ENCODE measurements at places on chromosomes 11 and 22.

DNA sequence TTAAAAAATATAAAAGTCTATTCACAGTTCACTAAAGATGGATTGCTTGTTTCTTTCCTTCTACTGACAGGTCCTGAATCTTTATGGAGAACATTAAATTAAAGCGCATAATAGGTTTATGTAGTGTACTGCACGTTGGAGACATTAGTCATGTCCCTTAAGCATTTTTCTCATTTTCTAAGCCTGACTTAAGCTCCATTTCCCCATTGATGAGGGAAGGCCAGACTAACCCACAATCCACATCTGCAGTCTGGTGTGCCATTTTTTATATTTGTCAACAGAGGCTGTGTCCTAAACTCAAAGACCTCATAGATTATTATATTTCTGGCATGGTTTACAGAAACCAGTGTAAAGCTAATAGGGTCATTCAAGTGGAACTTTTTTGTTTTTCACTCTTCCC, 39.9 kb downstream of the CADM1 start:
- DNase-seq = no peak

DNA sequence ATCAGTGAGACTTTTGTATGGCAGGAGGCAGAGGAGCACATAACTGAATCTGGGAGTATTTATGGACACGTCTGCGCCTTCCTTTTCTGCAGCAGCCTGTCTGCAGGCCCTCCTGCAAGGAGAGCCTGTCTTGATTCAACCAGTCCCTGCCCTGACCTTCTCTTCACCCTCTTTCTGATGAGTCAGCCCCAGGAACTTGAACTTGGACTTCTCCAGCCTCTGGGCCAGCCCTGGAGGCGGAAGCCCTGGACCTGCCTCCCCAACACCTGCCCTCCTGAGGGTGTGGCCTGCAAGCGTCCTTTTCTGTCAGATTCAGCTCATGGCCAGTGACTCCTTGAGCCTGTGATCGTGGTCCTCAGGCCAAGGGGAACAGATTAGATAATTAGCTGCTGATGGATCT, 20.0 kb downstream of the DAGLA start:
- no peak for DNase-seq

DNA sequence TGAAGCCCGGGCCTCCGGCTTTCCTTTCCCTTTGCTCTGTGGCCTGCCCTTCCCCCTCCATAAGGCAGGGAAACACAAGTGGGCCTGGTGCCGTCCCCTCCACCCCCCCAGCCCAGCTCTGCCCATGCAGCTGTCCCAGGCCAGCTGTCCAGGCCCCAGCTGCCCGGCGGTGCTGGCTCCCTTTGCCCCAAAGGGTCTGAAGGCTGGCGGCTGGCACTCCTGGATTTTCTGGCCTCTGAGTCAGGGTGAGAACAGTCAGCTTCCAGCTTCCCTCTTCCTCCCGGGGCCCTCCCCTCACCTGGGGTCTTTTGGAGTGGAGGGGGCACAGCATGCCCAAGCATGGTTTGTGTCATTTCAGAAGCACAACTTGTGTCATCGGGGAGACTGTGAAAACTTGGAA, 27.8 kb downstream of the CD82 start:
- no peak for DNase-seq

DNA sequence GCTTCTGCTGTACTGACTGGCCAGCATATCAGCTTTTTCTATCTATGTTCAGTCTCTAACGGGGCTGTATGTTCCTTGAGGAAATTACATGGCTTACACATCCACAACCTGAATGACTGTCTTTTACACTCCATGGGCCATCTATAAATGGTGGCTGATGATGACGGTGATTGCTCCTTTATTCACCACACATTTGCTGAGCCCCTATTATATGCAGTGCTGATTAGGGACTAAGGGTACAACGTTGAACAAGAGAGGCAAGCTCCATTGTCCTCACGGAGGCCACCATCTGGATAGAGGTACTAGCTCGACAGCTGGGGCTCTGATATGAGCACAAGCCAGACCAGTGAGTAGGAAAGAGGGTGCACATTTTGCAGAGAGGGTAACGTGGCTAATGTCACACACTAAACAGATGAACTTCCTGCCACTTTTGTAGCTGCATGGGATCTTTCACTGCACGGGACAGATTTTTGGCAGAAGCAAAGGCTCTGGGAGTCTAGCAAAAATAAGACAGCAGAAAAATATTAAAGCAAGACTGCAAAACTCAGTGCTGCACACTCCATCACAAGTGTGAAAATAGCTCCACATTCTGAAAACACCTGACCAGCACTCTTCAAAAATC, 30.6 kb downstream of the DRD2 start:
- DNase-seq = no peak

- DNase-seq = no peak
Observed at GRCh38 chr22:45781459-45781858, 109.8 kb downstream of the ATXN10 start.

DNA sequence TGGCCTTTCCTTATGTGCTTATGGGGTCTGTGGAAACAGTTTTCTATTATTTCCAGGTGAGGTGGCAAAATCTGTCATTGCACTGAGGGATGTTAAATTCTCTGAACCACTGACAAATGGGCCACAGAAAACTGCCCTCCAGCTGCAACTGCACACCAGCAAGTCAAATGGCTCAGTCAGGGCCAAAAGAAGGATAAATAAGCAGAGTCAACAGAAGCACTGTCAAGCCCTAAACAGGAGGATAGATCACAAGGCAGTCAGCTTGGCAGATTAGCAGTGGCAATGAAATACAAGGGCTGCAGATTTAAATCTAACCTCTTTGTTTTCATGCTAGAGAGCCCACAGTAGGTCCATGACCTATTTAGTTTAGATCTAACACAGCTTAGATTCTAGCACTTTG, 435.6 kb downstream of the ETS1 start:
- DNase-seq = no peak

DNA sequence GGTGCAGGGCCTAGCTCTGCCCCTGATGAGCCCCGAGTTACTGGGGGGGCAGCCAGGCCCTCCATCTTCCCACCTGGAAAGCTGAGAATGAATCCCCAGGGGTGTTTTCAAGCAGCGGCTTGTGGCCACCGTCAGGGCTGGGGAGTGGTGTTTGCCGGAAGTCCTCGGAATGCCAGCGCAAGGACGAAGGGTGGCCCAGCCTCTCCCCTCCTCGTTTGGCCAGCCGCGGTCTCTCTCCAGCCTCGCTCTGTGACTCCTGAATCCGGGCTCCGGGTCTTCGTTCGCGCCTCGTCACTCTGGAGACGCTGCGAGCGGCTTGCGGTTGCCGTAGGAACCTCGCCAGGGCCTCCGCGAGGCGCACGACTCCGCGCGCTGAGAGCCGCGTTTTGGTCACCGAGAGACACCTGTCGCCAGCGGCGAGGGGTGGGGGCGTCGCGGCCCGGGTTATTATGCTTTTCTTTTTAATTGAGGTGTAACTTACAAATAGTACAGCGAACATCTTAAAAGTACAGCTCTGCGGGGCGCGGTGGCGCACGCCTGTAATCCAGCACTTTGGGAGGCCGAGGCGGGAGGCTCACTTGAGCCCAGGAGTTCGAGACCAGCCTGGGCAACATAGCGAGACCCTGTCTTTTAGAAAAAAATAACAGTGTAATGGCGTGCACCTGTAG, 6.3 kb upstream of the KDELR3 start:
- peak; percentile 84 for DNase-seq

GRCh38 chr11:34223021-34223813, 117.8 kb downstream of the NAT10 start:
- no peak for DNase-seq

DNA sequence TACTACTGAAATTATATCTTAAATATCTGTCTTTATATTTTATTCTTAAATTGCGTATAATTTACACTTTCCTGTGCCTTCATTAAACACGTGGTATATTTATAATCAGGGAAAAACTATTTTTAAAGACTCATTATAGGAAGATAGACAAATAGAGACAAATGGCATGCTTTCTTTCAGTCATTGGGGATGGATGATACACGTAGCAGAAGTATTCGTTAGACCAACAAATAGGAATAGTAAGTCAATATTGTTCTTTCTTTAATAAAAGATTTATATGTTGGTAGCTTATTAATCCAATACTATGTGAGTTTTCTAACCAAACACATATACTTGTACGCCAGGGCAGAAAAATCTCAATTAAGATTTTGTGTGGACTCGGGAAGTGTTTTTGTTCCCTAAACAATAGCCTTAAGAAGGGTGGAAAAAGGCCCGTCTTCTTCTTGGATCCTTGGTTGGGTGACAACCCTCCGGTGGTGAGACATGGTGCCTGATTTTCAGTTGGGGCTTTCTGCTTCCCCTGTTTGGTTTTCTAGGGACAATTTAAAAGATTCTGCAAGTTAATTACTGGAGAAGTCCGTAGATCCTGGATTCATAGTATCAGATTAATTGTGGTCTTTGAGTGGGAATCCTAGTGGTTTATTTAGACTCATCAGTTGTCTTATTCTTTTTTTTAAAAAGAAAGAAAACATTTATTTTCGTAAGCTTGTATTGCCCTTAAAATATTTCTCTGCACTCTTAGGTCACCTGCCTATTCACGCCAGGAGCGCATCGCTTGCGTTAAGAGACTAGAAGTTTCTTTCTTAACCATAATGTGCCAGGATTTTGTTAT, 83.5 kb upstream of the WNT7B start:
- DNase-seq = no peak

- peak; percentile 26 for DNase-seq
Observed at GRCh38 chr11:4025248-4025966, 69.2 kb upstream of the RRM1 start.

DNA sequence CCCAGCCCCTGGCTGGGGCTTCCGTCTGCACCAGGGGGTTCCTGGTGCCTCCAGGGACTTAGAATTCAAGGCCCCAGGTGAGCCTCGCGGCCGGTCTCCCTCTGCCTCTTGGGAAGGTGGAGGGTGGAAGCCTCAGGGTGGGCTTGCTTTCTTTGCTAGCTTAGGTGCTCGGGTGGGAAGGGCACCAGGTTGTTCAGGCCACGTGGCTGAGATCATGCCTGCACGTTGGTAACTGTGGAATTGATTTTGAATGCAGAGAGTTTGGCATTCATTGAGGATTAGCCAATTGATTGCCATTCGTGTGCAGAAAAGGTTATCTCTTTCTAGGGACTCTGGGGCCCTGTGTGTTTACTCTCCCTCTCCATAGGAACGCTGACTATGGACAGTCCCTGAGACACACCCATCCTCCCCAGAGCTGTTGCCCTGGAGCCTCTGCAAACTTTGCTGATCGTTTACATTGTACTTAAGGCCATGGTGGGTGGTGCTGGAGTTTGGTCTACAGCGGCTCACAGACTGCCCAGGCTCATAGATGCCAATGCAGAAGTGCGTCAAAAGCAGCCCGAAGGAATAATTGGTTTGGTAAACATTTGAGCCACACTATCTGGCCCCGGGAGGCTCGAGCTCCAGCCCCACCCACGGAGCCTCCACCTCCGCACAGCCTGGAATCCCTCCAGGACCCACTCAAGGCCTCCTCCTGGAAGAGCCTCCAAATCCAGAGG, 1457.7 kb downstream of the BRD1 start:
- no peak for DNase-seq

GRCh38 chr11:10625281-10625981, 57.0 kb upstream of the LYVE1 start:
- no peak for DNase-seq

DNA sequence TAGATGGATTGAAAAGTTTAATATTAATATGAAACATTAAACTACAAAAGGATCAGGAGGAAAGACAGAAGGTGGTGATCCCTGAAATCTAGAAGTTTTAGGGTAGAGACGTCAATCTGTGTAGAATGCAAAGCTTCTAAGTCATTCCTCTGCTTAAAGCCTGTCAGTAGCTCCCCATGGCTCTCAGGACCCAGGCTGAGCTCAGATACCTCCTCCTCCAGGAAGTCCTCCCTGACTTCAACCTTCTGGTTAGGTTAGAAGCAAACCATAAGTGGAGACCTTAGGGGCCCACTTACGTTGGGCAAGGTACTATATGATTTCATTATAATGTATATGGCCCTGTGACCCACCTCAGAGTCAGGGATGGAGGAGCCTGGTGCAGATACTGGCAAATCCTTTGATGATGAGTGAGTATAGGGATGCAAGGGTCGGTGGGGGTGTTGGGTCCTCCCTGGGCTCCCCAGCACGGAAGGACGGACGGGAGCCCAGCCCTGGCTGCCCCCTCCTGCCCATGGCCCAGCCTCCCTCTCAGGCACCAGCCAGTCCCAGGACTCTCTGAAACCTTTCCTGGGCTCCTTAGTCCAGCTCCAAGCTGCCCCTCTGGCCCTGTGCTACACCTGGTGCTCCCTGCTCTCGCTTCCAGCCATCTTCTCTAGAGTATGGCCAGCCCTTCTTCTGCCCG, 3.2 kb upstream of the PPP6R3 start:
- no peak for DNase-seq

DNA sequence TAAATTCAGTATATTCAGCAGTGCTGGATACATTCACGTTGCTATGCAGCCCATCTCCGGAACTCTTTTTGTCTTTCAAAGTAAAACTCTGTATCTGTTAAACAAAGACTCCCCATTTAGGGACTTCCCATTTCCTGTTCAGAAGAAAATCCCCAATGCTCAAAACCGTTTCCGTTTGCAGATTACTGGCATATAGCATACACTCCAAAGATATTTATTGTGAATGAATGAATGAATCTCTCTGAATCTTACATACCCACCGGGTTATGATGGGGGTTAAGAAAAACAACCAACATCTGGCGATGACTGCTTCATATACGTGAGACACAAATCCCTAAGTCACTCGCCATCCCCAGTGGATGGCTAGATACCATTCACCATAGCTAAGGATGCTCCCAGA, 1.6 kb downstream of the THY1 start:
- DNase-seq = no peak

- no peak for DNase-seq
Observed at GRCh38 chr22:34403667-34404066, 483.4 kb upstream of the LARGE1 start.

GRCh38 chr22:50505776-50506610, 1.5 kb downstream of the LMF2 start:
- DNase-seq = no peak

DNA sequence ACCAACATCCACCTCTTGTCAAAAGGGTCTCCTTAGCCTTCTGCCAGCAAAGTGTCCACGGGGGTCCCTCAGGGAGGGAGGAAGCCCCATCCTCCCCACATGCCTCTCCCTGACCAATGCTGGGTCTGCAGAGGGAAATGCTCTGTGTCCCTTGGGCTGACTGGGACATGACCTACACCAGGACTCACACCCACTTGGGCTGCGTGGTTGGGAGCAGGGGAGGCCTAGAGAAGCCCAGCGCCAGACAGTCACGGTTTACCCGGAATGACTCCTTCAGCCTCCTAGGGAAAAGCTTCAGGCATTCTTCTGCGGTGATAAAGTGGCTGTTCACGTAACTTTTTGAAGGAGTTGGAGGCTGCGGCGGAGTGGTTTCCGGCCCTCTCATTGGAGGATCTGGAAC, 180.3 kb downstream of the EFCAB6 start:
- DNase-seq = no peak

- peak; percentile 92 for DNase-seq
Observed at GRCh38 chr22:26648011-26648497, 9.3 kb upstream of the MIAT start.

GRCh38 chr11:1832211-1832919, 2.4 kb upstream of the SYT8 start:
- peak; percentile 40 for DNase-seq

GRCh38 chr11:27868226-27868625, 168.0 kb upstream of the BDNF start:
- DNase-seq = no peak

Data from NCI-H1105 (cell line).